ENCODE measurements at places on chromosomes 11 and 22. TPM values are rescaled to one million over a fixed set of nuclear protein-coding genes. Genes with fewer than 3 reads are reported as not detected.
A peak's percentile ranks its signal among the peaks of the same experiment; 100 is the strongest.

GRCh38 chr11:39363571-39363970, 2095.9 kb downstream of the LRRC4C start:
- no peak for DNase-seq

GRCh38 chr22:39815932-39816331, 77.6 kb downstream of the ENTHD1 start:
- no peak for DNase-seq

GRCh38 chr22:30212363-30212995, 34.1 kb downstream of the LIF start:
- DNase-seq: no peak

GRCh38 chr11:34349882-34350281, 7.9 kb downstream of the ABTB2 start:
- no peak for DNase-seq

Gene BEST1
- total RNA-seq: not detected

DNA sequence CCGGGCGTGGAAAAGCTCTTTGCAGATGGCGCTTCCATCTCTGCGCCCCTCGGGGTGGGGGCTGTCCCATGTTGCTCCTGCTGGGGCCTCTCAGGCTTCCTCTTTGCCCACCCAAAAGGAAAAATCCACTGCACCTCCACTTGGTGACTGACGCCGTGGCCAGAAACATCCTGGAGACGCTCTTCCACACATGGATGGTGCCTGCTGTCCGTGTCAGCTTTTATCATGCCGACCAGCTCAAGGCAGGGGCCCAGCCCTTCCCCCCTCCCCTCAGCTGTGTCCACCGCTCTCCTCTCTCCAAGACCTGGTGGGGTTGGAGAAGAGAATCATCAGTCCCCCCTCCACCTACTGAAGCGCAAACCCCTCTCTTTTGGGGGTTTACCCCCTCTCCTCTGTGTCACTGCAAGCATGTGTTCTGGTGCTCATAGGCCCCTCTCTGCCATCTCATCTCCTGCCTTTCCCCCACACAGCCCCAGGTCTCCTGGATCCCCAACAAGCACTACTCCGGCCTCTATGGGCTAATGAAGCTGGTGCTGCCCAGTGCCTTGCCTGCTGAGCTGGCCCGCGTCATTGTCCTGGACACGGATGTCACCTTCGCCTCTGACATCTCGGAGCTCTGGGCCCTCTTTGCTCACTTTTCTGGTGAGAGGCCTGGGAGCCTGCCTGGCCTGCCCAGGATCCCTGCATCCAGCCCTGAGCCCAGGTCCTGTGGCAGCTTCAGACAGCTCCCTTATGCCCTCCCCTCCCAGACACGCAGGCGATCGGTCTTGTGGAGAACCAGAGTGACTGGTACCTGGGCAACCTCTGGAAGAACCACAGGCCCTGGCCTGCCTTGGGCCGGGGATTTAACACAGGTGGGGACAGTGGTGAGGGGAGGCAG, 1.8 kb downstream of the LARGE2 start:
- DNase-seq: no peak

Gene NFAM1
- total RNA-seq: 0.03 TPM

DNA sequence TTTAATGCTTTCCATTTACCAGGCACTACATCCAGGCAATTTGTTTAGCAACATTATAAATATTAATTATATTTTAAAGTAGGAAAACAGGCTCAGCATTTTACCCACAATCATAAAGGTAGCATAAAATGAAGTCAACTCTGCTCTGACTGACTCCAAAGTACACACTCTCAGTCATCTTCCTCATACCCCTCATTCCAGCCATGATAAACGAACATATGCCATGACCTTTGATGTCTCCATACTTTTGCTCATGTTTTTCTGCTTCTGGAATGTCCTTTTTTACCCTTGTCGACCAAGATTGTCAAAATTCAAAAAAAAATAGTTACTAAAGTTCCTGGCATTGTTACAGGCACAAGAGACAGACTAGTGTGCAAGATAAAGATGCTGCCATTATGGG, 77.7 kb upstream of the SOX6 start:
- no peak for DNase-seq

Gene TREH
- not detected for total RNA-seq

DNA sequence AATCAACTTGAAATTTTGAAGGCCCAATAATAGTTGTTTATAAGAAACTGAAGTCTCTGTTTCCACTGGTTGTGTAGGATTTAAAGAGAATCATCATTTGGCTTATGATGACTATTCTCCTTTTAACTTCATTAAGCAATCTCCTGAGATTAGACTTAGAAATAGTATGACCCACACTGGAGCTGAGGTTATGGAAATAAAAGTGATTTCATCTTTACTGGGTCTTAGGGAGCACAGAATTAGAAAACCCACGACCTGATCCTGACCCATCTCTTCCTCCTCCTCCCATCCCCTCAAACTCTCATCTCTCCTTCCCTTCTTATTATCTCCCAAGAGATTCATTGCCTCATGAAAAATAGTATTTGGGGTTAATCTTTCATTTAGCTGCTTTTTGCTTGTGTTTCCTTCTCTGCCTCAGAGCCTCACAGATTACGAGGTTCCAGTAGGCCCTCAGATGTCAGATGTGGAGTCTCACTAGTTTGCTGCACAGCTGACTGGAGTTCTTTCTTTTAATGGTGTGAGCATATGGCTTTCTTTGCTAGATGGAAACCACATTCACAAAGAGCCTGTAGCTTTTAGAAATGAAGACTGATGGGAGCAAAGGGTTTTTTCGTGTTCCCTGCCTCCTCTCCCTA, 85.0 kb downstream of the ALX4 start:
- no peak for DNase-seq

GRCh38 chr22:30077279-30077880, 2.9 kb upstream of the HORMAD2 start:
- DNase-seq: no peak

DNA sequence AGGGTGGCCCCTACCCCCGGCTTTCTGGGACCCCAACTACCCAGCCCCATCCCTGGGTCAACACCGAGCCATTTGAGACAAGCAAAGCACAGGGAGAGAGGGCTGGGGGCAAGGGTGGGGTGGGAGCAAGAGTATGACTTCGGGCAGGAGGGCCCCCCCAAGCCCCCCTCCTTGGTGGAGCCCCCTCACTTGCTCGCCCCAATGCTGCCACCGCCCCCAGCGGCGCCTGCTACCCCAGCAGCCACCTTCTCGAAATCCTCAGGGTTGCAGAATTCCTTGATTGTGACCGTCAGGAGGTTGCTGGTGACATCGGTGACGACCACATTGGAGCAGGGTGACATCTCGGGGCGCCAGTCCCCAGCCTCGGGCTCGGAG, 6.0 kb downstream of the CBX6 start:
- DNase-seq: no peak

DNA sequence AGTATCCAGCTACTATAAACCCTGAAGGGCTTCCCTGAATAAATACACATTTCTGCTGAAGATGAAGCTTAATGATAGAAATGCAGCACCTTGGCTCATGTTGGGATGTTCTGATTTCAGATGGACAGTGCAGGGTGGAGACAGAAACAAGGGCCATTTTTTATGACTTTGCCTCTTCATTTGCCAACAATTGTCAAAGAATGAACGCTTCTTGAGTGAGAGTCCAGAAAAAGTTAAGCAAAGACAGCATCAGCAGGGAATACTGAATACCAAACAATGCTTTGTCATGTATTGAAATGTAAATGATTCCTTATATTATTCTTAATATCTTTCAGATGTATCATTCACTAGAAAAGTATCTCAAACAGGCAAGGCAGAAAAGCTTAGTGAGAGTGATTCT, 84.9 kb downstream of the TRPC6 start:
- no peak for DNase-seq

Gene SMARCB1
- 128 TPM for total RNA-seq

- DNase-seq: no peak
These were observed 3.2 kb downstream of the TUBA8 start for GRCh38 chr22:18113680-18114394.

Gene FAT3
- total RNA-seq: not detected

- DNase-seq: peak; percentile 70
These were observed 399 bp downstream of the ZNF143 start for GRCh38 chr11:9461063-9461759.

DNA sequence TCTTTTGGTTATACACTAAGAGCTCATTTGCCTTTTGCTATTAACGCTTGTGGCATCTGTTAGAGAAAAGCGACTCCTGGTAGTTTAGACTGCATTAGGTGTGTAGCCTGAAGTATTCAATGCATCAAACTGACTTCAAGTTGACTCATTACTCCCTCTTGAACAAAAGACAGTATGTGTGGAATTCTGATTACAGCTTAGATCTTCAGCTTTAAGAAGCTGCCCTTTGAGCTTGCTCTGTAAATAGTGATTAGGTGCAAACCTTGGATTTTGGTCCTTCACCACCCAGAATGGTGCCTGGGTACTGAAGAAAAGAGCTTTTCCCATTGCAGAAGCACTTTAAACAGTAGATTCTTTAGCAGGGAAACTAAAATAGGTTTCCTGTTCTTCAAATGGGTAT, 62.1 kb downstream of the FAT3 start:
- DNase-seq: no peak

Gene MYEOV
- 0.50 TPM for total RNA-seq

Gene STIM1
- total RNA-seq: 42.5 TPM

DNA sequence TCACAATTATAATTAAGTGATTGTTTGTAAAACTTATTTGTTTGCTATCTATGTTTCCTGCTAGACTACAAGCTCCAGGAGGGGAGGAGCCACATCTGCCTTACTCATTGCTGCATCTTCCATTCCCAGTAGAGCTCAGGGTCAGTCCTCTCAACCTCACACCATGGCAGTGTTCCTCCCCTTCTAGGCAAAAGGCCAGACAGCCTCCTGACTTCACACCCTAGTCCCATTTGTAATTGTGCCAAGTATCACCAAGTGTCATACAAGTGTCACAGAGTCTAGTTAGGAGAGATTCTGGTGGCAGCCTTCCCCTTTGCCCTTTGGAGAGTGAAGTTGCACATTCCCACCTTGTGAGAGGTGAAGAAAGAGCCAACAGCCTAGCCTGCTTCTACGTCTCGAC, 490.4 kb downstream of the INSC start:
- DNase-seq: no peak

DNA sequence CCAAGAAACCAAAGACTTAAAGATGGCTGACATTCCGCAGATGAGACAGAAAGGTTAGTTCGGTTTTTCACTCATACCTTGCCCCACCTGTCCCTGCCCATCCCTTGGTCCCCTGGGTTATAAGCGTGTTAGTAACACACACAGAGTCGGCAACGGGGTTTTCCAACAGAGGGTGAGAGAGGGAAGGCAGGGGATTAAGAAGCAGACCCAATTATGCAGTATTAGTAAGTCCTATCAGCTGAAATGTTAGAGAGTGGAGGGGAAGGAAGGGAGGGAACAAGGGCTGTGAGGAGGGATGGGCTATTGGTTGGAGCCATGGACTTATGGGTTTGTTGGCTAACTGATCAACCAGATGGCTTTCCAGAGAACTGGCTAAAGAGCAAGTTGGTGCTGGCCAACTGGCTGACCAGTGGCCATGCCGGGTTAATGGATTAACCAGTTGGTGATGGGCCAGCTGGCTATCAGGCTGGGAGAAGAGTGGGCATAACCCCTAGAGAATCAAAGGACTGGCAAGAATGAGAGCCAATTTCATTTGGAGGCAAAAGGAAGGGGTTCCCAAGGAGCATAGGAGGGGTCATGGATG, 45.5 kb downstream of the NRXN2 start:
- no peak for DNase-seq

DNA sequence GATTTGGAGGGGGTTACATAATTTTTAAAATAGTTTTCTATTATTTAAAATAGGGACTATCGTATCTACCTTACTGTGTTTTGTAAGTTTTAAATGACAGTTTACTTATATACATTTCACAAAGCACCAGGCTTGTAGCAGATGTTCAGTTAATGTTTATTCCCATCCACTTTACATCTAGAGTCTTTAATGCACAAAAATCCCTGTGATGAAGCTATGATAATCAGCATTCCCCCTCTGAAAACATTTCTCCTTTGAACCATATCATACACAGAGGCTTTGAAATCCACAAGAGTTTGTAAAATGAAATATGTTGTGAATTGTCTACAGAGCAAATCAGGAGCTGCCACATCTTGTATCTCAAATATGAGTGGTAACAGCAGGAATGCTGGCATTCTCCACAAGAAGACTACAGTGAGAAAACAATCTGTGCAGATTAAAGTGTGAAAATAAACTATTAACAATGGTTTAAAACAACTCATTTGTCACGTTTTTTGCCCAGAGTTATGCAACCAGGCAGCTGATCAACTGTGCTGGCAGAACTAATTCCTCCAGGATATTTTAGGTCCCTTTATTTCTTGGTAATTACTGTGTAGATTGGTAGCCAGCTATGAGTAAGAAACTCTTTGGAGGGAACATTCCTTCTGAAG, 699.1 kb upstream of the ARHGAP42 start:
- no peak for DNase-seq

Gene ABCC8
- total RNA-seq: not detected

- no peak for DNase-seq
These were observed 47.2 kb upstream of the AKIP1 start for GRCh38 chr11:8863838-8864237.

Gene KRTAP5-8
- not detected for total RNA-seq

Gene SUN2
- total RNA-seq: 44.0 TPM

Gene APOL1
- total RNA-seq: 42.0 TPM

Gene JHY
- 1.8 TPM for total RNA-seq

DNA sequence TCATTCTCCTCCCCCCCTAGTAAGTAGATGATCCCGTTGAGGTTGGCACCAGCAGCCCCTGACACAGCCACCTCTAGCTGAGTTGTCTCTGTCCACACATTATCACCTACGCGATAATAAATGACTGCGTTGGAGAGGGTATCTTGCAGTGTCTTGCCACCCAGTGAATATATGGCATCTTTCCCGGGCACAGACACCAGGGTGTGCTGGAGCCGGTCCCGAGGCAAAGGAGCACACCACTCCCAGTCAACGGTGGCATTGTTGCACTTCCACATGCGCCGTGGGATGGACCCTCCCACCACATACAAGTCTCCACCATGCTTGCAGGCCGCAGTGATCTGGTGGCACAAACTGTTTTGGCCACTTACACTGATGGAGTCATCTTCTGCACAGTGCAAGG, 5.4 kb downstream of the KBTBD4 start:
- DNase-seq: no peak

Gene UBQLNL
- not detected for total RNA-seq

- DNase-seq: no peak
These were observed 102.6 kb downstream of the SNX19 start for GRCh38 chr11:130813638-130814037.

Gene KRTAP5-7
- not detected for total RNA-seq

DNA sequence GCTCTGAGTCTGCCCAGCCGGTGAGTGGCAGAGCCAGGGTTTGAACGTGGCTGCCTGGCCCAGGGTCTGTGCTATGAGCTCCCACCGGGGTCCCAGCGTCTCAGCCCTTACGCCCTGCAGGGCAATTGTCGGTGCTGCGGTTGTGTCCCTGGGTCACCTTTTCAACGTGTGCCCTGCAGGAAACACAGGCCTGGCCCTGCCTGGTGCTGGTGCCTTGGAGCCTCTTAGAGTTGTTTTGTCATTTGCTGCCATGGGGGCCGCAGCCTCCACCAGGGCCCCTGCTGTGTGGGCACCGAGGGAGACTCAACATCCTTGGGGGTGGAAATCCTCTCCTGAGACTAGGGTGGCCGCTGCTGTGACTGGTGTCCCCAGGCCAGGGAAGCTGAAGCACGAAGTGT, 50.6 kb upstream of the SLC22A12 start:
- DNase-seq: no peak

- DNase-seq: no peak
These were observed 874.5 kb downstream of the BRD1 start for GRCh38 chr22:48953103-48953720.

Gene HSPA8
- 3,417 TPM for total RNA-seq
